Cardiac ventricle fibroblast (primary cell): ENCODE measurements at places on chromosomes 13 and 19. TPM values are rescaled to one million over a fixed set of nuclear protein-coding genes. Genes with fewer than 3 reads are reported as not detected.

The CGB5 gene
- not detected in 2 replicates for total RNA-seq

The IGLON5 gene
- 0.44 and 0.62 TPM in 2 replicates for total RNA-seq

The AKAP11 gene
- total RNA-seq, result 19.8 and 22.9 TPM in 2 replicates

The BEST2 gene
- not detected in 2 replicates for total RNA-seq

The ZNF835 gene
- total RNA-seq, result 0.98 and 1.2 TPM in 2 replicates

The POU4F1 gene
- not detected in 2 replicates for total RNA-seq

The CYP2A7 gene
- total RNA-seq, result not detected in 2 replicates

The CD37 gene
- total RNA-seq, result not detected in 2 replicates

The UBL5 gene
- total RNA-seq, result 516 and 622 TPM in 2 replicates

The OR10H1 gene
- not detected in 2 replicates for total RNA-seq

The URAD gene
- total RNA-seq, result not detected in 2 replicates

The LAIR1 gene
- total RNA-seq, result not detected in 2 replicates

The ZNF460 gene
- 43.2 and 46.7 TPM in 2 replicates for total RNA-seq

The PIBF1 gene
- total RNA-seq, result 11.0 and 16.4 TPM in 2 replicates

The FGF21 gene
- total RNA-seq, result not detected in 2 replicates

The GPR18 gene
- total RNA-seq, result not detected in 2 replicates

The SULT2A1 gene
- total RNA-seq, result not detected in 2 replicates

The POGLUT2 gene
- total RNA-seq, result 23.1 and 25.1 TPM in 2 replicates

The MRPS31 gene
- 11.5 and 16.2 TPM in 2 replicates for total RNA-seq

The ZNF728 gene
- total RNA-seq, result 0.12 and 0.24 TPM in 2 replicates

The CCNA1 gene
- 0.37 and 1.0 TPM in 2 replicates for total RNA-seq

The RBM42 gene
- 59.5 and 62.7 TPM in 2 replicates for total RNA-seq

The CCDC70 gene
- not detected in 2 replicates for total RNA-seq

The SIGLEC7 gene
- not detected in 2 replicates for total RNA-seq

The LSR gene
- 1.2 and 1.4 TPM in 2 replicates for total RNA-seq

The TMEM86B gene
- total RNA-seq, result 0.44 and 0.73 TPM in 2 replicates

The PTPRS gene
- 253 and 259 TPM in 2 replicates for total RNA-seq

The CEACAM20 gene
- total RNA-seq, result not detected in 2 replicates

The TPT1 gene
- total RNA-seq, result 4,332 and 4,633 TPM in 2 replicates

The CLIP3 gene
- total RNA-seq, result 27.1 and 34.3 TPM in 2 replicates

The B3GNT8 gene
- 0.78 and 1.2 TPM in 2 replicates for total RNA-seq

The ZNF568 gene
- 4.8 and 9.8 TPM in 2 replicates for total RNA-seq

The ZNF99 gene
- total RNA-seq, result not detected in 2 replicates

The FREM2 gene
- total RNA-seq, result not detected in 2 replicates

The PNKP gene
- total RNA-seq, result 27.2 and 28.0 TPM in 2 replicates

The NPAS1 gene
- total RNA-seq, result 6.3 and 9.2 TPM in 2 replicates

The ZNF227 gene
- 15.5 and 17.9 TPM in 2 replicates for total RNA-seq

The ERFL gene
- total RNA-seq, result 0.06 TPM in 1 of 2 replicates, not detected in the other

The SHD gene
- total RNA-seq, result not detected in 2 replicates

The ZNF865 gene
- total RNA-seq, result 6.8 and 7.6 TPM in 2 replicates

The ZNF729 gene
- total RNA-seq, result not detected in 2 replicates

The LILRB1 gene
- total RNA-seq, result not detected in 2 replicates

The CGB3 gene
- not detected in 2 replicates for total RNA-seq

The PRTN3 gene
- total RNA-seq, result not detected in 2 replicates

The LHB gene
- not detected in 2 replicates for total RNA-seq

The TIMM44 gene
- total RNA-seq, result 38.7 and 41.6 TPM in 2 replicates

The SULT2B1 gene
- total RNA-seq, result not detected in 2 replicates

The C19orf38 gene
- total RNA-seq, result 0.69 and 0.78 TPM in 2 replicates

The ARMC6 gene
- total RNA-seq, result 22.7 and 23.2 TPM in 2 replicates

The ZNF805 gene
- total RNA-seq, result 14.4 and 14.5 TPM in 2 replicates

The FXYD3 gene
- total RNA-seq, result not detected in 2 replicates

The KASH5 gene
- total RNA-seq, result not detected in 2 replicates
